ENCODE measurements at places on chromosomes 6 and 20. TPM values are rescaled to one million over a fixed set of nuclear protein-coding genes. Genes with fewer than 3 reads are reported as not detected.

The SLC35F1 gene
- 6.3 TPM for total RNA-seq

DNA sequence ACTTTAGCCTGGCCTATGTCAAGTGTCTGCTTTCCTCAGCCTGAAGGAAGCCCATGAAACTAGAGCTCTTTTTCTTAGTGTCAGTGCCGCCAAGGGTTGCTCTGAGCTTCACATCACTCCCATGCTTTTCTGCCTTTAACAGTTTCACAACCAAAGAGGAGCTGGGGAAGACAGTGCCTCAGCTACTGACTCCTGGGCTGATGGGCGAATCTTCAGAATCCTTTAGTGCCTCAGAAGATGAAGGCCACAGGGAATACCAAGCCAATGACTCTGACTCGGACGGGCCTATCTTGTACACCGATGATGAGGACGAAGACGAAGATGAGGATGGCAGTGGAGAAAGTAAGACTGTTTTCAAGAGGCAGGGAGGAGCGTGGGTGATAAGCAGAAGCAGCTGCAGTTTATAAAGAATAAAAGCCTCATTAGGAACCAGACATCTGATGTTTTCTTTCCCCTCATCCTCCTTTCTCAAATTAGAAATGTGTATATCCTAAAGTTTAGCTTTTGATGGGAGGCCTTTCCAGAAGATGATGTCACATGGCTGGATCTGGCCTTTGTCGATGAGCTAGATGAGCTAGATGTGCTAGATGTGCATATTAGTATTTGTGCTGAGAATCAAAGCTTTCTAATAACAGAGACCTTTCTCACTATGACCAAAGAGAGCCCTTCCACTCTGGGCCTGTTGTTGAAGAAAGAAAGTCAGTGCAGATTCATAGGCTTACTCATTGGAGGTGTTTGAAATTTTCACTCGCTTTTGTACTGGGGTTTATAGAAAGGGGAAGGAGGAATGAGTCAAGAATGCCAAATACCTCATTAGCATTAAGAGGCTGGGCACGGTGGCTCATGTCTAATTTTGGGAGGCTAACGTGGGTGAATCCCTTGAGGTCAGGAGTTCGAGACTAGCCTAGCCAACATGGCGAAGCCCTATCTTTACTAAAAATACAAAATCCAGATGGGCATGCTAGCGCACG is 70.7 kb upstream of the LTV1 start:
- peak; percentile 58 for DNase-seq

The ATP9A gene
- total RNA-seq: 95.1 TPM

- DNase-seq: no peak
Observed at GRCh38 chr6:69933239-69933638, 66.9 kb downstream of the COL19A1 start.

- DNase-seq: no peak
Observed at GRCh38 chr6:82767037-82767436, 298.6 kb downstream of the UBE3D start.

The TMEM200A gene
- 17.7 TPM for total RNA-seq

The SLC22A2 gene
- 0.62 TPM for total RNA-seq

DNA sequence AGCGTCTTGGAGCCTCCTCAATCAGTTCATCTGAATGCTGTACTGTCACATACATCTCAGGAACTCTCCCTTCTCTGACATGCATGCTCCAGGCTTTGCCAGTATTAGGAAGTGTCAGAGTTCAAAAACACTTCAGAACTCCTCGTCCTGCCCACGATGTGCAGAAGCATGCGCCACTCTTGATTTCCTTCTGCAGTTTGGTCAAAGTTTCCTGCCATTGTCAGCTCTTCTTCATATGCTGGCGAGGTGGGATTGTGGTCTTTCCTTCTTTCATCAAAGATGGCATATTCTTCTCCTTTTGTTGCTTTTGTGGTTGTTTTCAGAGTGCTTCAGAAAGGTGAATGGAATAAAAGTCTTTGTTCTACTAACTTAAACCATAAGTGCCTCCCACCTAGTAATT is 21.0 kb downstream of the SLC13A3 start:
- DNase-seq: no peak

DNA sequence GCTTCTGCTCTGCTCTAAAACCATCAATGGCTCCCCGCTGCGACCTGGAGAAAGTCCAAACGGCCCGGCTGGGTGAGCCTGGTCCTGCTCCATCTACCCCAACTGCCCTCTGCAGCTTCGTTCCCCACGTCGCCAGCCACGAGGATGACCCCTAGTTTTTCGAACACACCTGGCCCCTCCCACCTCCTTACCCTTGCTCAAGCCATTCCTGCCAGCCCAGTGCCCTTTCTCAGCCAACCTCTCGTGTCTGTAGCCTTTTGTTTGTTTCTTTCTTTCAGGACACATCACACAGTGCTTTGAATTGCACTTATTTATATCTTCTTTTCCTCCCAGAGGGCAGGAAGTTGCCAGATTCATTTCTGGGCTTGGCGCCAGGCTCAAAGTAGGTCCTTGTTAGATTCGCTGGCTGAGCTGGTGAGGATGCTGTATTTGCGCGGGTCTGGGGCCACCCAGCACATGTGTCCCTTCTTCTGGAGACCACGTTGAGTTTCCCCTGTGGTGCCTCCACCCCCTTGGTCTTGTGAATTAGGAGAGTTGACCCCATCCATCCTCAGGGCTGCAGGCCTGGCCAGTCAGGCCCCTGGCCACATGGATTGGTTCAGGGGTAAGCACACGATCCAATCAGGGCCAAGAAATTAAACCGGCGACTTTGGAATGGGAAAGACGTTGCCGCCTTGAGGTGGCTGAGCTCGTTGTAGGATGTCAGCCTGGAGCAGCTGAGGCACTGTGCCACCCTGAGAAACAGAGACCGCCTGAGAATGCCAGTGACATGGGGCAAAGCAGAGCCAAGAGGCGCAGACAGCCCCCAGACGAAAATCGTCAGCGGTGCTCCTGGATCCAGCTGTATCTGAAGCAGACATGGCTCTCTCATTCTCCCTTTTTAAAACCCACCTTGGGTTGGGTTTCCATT is 156.0 kb downstream of the CEBPB start:
- peak; percentile 83 for DNase-seq

GRCh38 chr6:6723921-6724538 is 135.5 kb downstream of the LY86 start:
- peak; percentile 57 for DNase-seq

The DEFB124 gene
- total RNA-seq: not detected

- DNase-seq: no peak
Observed at GRCh38 chr6:161522276-161522675, 248.4 kb upstream of the AGPAT4 start.

DNA sequence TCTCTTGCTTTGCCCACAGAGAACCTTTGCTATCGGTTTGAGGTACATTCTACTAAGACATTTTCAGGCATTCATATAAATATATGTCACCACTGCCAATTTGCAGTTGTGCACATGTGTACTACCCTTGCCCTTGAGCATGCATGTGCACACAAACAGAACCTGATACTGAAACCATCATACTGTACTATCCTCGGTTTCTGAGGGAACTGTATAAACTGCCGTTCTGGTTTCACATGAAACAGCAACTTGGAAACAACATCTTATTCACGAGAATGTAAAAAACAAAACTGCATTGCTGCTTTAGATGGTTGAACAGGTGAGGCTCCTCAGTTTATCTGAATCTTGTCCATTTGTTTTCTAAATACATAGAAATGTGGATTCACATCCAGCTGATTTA is 151.2 kb upstream of the TMEM170B start:
- no peak for DNase-seq

The TBXT gene
- total RNA-seq: not detected

GRCh38 chr6:64694356-64694755 is 1012.7 kb downstream of the EYS start:
- no peak for DNase-seq

- DNase-seq: no peak
Observed at GRCh38 chr6:13638626-13639025, 23.5 kb downstream of the NOL7 start.

All from tongue (tissue), 3 donors.